ENCODE measurements at places on chromosomes 5 and 9.

DNA sequence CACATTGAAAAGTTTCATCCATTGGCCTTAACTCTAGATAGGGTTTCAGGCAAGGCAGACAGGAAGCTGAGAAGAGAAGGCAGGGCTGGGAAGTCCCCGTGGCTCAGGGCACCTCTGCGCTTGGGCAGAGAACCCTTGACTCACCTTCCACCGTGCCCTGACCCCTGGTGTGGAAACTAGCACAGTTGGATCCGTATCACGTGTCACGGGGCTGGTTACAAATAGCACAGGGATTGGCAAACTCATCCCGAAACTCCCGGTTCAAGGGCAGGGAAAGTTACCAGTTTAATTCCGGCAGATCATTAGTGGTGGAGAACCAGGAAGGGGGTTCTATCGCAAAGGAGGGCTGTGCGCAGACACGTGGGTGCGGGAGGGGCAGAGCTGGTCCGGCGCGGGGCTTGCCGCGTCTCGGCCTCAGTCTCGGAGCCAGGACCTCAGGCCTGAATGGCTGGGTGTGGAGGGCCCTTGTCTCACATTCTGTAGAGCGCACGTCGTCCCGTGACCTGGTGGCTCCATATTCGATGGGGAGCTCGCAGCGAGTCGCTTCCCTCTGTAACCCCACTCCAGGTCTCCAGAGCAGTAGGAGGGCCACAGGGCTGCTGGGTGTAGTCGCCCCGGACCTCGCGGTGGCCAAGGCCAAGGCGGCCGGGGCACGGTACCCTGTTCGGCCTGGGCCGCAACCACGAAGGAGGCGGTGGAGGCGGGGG is 771 bp upstream of the TMEM171 start:
- no peak for DNase-seq

DNA sequence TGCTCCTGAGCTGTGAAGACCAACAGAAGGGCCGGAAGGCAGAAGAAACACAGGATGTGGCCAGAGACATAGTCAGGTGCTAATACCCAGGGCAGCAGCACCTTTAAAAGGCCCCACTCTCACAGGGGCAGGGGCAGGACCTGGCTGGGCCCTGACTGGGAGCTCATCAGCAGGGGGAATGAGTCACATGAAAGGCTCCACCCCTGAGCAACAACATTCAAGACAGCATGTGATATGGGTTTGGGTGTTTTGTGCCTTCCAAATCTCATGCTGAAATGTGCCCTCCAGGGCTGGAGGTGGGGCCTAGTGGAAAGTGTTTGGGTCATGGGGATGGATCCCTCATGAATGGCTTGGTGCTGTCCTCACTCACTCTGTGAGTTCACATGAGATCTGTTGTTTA is 181.7 kb downstream of the ERCC6L2 start:
- DNase-seq: no peak

DNA sequence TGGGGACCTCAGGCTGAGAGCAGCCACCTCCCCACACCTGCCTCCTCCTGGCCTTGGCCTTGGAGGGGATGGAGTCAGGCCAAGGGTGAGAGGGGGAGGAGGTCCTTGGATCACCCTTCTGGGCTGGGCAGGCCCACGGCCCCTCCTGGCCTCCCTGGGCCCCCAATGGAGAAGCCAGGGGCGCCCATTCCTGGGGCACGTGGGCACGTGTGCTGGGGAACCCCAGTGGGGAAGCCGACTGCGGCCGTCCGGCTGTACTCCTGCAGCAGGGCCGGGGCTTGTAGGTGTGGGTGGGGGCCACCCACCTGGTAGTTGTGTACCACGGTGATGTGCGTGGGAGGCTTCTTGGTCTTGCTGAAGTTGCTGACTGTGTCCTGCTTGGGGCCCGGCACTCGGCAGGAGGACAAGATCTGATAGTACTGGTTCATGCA is 8.5 kb downstream of the CRAT start:
- no peak for DNase-seq

GRCh38 chr5:152170350-152170749 is 234.7 kb downstream of the NMUR2 start:
- DNase-seq: no peak

DNA sequence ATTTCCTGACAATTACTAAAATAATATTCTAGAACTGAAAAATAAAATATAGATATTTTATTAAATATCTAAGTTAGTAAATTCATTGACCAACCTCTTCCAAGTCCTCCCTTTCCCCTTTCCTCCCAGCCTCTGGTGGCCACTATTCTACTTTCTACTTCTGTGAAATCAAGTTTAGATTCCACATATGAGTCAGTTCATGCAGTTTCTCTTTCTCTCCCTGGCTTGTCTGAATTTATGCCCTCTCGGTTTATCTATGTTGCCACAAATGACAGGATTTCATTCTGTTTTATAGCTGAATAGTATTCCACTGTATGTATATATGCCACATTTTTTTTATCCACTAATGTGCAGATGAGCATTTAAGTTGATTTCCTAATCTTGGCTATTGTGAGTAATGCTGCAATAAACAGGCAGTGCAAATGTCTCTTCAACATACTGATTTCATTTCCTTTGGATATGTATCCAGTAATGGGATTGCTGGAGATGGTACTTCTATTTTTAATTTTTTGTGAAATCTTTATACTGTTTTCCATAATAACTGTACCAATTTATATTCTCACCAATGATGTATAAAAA is 52.3 kb downstream of the WDR36 start:
- DNase-seq: no peak

GRCh38 chr5:134521841-134522240 is 3.6 kb upstream of the JADE2 start:
- no peak for DNase-seq

- DNase-seq: no peak
Measured at GRCh38 chr9:112905084-112905483, 14.4 kb upstream of the SLC46A2 start.

DNA sequence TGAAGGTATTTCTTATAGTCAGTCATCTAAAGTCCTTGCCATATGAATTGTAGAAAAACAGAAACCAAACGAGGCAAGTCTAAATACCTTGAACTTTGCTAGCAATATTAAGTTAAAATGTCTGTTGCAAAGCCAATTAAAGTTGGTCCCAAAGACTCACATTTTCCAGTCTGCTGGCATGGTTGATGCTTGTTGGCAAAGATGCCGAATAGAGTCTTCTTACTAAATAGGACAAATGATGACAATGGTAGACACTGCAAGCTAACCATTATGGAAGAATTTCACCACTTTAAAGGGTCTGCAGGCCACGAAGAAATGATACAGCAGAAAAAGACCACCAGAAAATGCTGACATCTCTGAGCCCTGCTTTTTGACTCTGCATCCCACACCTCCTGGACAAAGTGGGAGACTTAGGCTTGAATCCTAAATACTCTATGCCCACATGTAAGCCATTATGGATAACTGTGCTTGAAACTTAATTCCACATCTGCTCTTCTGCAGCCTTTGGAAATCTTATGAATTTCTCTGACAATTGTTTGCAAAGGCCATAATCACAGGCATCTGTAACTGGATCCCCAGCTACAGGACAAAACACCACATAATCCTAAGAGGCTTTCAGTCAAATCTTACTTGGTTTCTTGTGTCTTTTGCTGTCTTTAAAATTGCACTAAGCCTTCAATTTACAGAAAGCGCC is 61.3 kb downstream of the LHFPL2 start:
- DNase-seq: no peak

DNA sequence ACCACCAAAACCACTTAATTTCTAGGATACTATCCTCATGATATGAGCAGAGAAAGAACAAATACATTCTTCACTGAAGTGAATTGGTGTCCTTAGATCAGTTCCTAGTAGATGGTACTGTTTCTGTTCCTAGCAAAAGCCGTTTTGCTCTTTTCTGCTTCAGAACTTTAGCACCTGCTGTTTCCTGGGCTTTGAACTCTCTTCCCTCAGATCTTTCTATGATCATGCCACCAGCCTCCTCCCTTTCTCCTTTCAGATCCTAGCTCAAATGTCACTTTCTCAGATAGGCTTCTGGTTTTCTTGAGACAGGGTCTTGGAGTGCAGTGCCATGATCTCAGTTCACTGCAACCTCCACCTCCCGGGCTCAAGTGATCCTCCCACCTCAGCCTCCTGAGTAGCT is 118.0 kb downstream of the EGFLAM start:
- DNase-seq: no peak

DNA sequence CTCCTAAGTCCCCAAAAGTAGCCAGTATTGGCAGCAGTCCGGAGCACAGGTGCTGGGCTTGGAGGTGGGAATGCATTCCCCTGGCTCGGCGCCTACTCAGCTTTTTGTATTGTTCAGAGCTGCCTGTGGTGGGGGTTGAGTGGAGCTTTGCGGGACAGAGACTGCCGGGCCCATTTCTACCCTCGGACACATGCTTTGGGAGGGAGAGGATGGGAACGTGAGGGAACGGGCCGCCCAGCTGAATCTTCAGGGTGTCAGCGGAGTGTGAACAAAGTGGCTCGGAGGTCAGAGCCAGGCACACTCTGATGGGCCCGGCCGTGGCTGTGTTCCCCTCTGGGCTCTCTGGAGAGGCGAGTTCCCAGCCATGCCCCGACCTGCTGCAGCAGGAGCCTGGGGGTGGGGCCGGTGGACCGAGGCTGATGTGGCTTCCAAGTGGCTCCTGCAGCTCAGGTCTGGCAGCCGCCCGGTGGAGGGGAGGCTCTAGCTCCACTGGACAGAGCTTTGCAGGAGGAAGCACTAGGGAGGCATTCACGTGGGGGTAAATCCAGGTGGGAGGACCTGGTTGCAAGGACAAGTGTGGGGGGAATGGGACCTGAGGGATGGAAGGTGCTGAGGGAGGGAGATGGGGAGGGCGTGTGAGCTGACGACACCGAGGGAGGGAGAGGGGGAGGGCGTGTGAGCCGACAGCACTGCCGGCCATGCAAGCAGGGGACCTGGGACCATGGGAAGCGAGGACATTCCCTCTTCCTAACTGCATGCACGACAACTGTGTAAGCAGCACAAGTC is 31.1 kb upstream of the SLC6A3 start:
- no peak for DNase-seq

- DNase-seq: no peak
Measured at GRCh38 chr9:117687532-117687931, 16.7 kb upstream of the TLR4 start.

DNA sequence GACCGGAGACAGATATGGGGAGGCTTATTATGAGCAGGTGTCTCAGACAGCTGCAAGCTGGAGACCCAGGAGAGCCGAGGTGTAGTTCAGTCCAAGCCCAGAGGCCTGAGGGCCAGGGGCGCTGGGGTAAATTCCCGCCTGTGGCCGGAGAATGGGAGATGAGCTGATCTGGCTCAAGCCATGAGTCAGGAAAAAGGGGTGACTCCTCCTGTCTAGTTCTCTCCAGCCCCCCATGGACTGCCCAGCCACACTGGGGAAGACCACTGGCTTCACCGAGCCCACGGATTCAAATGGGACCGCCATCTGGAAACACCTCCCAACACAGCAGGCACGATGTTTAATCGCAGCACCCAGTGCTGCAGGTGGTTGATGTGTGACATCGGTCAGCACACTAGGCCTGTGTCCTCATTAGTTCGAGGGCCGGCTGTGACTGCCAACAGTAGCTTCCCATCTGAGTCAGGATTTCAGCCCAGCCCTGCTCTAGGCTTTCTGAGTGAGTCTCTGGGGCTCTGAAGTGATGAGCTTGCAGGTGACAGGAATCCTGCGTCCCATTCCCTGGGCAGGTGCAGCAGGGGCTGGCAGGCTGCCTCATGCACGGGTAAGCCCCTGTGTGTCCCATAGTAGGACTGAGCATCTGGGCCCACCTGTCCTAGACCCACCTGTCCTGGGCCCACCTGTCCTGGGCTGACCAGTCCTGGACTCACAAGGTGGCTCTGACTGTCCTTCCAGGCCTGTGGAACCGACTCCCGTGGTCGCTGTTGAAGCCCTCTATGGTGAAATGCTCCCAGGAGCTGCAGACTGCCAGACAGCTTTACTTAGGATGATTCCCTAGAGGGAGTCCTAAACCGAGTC is 49.7 kb downstream of the AHRR start:
- no peak for DNase-seq

- DNase-seq: no peak
Measured at GRCh38 chr9:104772714-104773510, 9.0 kb downstream of the NIPSNAP3B start.

DNA sequence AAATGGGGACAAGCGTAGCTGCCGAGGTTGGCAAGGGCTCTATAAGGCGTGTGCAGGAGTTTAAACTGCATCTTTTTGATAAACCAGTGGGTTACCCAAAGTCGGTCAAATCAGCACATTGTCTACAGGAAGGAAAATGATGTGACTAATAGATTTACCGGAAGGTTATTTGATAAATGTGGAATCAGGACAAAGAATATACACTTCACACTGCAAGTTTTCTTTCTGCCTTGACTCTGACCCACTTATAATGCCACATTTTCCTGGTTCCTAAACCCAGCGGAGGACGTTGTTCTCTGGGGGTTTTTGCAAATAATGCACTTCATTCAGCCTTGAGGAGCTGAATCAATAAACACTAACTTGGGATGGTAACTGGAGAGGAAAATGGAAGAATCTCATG is 76.8 kb downstream of the TTLL11 start:
- DNase-seq: no peak

- no peak for DNase-seq
Measured at GRCh38 chr5:33973271-33973670, 11.2 kb downstream of the SLC45A2 start.

GRCh38 chr5:150645070-150645700 is 4.7 kb downstream of the SYNPO start:
- no peak for DNase-seq

Measured in activated CD8-positive, alpha-beta memory T cell treated with anti-CD3 and anti-CD28 coated beads for 4 hours (primary cell).